ENCODE measurements at places on chromosomes 12 and 14.

GRCh38 chr12:125533434-125534029, 468.3 kb downstream of the AACS start:
- no peak for DNase-seq

- DNase-seq, result no peak
These were observed 133.0 kb downstream of the KIF26A start for GRCh38 chr14:104271391-104271790.

GRCh38 chr12:30440826-30441602, 254.7 kb downstream of the IPO8 start:
- DNase-seq, result no peak

DNA sequence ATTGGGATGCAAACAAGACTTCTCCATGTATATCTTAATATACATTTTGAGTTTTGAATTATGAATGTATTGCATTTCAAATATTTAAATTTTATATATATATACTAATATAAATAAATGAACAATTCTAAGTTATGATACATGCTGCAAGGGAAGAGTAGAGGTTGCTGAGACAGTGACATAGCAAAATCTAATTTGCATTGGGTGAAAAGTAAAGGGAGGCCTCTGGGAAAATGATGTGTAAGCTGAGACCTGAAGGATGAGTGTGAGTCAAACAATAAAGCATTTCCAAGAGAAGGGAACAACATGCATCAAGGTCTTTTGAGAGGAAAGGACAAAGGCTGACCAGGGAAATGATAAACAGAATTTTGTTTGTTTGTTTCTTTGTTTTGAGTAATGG, 62.9 kb upstream of the PTPRQ start:
- no peak for DNase-seq

DNA sequence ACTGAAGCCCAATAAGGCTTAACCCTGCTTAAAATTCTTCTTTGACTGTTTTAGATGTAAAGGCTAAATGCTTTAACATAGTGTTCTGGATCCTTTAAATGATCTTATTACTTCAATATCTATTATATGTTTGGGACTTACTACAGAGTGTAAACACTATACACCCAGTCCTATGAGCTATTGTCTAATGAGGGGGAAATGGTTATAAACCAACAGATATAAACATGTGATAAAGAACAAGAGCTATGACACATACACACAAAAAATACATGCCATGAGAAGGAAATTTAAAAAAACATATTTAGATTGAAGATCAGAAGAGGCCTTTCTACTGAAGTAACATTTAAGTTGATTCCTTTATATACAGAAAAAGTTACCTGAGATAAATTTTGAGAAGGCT, 505.1 kb downstream of the FOXG1 start:
- no peak for DNase-seq

- DNase-seq, result no peak
These were observed 386.0 kb downstream of the BCAT1 start for GRCh38 chr12:24562771-24563431.

- no peak for DNase-seq
These were observed 68.6 kb upstream of the GALNT9 start for GRCh38 chr12:132397934-132398385.

GRCh38 chr12:11767798-11768197, 118.3 kb downstream of the ETV6 start:
- no peak for DNase-seq

- DNase-seq, result no peak
These were observed 7.7 kb downstream of the TNFAIP2 start for GRCh38 chr14:103130965-103131364.

DNA sequence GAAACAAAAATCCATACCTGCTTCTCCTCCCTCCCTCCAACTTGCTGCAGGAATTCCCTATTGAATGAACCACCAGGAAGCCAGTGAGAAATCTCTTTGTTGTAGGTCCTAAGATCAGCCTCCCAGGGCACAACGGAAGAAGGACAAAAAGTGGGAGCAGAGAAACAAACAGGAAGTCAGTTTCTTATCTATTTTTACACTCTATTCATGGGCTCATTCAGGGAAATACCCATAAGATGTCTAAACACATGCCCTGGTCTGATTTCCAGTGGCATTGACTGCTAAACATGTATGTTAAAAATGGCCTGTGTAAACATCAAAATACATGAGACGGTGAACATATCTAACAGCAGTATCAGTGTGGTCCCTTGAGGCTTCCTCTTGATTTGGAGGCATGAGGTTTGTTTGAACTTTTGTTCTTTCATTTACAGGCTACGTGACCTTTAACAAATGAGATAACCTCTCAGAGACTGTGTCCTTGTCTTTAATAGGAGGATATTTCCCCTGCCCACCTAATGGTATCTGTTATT, 18.8 kb downstream of the GPR65 start:
- DNase-seq, result peak; percentile 25

- DNase-seq, result no peak
These were observed 3.8 kb upstream of the KRT86 start for GRCh38 chr12:52270541-52271070.

DNA sequence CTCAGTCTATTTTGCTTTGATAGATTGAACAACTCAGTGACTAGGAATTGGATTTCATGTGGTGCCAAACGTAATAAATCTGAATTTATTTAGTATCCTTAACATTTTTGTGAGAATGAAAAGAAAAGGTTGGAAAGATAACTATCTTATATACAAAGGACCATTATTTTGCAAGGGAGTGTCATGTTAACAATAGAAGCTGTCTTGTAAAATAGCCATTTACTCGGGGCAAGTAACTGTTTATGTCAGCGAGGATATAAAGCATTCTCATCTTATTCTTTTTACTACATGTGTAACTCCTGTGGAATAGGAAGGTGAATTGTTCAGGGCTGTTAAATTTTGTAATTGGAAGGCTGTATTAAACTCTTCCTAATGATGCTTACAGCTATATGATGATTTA, 5.9 kb downstream of the RERGL start:
- no peak for DNase-seq

GRCh38 chr12:69998922-69999321, 173.9 kb downstream of the MYRFL start:
- no peak for DNase-seq

GRCh38 chr14:94483071-94483451, 7.1 kb upstream of the SERPINA9 start:
- DNase-seq, result no peak

DNA sequence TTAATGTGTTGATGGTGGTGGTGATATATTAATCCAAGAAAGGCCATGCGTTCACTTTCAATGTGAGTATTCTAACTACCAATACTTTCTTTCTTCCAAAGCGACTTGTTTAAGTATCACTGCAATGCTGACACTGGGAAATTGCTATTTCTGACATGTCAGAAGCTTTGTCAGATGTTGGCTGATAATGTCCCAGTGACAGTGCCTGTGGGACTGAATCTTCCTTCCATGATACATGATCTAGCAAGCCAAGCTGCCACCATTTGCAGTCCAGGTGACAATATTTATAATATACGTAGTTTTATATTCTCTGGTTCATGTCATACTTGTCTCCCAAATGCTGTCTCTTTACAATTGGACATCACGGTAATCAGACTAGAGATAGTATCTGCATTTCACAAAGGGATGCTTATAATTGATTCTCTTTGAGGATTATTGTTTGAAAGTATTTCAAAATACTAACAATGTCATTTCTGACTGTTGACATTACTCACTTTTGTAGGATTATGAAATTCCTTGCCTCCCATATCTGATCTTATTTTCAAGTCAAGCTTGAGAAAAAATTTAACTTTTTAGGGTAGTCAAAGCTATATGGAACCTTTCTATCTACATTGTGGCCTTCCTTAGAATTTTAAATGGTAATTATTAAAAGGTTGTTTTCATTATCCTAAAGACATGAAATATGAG, 57.3 kb downstream of the KNTC1 start:
- DNase-seq, result no peak

GRCh38 chr14:84555493-84555892, 974.5 kb upstream of the FLRT2 start:
- no peak for DNase-seq

- DNase-seq, result no peak
These were observed 162.9 kb downstream of the ADGRD1 start for GRCh38 chr12:131116468-131117117.

DNA sequence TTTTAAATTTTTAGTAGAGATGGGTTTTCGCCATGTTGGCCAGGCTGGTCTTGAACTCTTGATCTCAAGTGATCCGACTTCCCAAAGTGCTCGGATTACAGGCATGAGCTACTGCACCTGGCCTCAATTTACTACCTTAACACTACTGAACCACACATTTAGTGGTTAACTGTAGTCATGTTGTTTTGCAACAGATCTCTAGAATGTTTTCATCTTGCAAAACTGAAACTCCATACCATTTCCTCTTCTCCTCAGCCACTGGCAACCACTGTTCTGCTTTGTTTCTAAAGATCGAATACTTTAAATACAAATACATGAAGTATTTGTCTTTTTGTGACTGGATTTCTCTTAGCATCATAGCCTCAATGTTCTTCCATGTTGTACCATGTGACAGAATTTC, 15.4 kb upstream of the SMCO2 start:
- no peak for DNase-seq

DNA sequence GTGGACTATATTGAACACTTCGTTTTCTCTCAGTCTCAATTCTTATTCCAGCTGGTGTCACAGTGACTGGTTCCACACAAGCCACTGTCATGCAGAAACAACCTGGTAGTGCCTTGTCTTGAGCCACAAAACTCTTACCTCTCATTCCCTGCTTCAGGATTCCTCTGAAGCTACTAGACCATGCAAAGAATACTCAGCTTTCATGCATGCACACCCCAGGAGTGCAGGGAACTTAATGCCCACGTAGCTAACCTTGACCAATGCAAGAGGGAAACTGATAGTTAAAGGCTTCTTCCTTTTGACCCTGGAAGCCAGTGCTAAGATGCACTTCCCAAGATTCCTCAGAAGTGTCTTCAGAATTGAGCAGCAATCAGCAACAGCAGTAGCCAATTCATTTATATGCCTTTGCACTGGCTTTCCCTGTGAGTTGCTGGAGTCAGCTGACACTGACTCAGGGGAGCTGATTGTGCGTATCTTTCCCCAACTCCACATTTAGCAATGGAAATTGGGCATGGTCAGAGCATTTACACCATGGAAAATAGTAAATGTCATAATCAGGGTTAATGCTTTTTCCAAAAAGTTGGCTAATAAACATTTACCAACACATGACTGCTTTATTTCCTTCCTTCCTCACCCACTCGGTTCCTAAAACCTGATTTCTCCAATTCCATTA, 113.6 kb upstream of the SLC35F4 start:
- DNase-seq, result no peak

DNA sequence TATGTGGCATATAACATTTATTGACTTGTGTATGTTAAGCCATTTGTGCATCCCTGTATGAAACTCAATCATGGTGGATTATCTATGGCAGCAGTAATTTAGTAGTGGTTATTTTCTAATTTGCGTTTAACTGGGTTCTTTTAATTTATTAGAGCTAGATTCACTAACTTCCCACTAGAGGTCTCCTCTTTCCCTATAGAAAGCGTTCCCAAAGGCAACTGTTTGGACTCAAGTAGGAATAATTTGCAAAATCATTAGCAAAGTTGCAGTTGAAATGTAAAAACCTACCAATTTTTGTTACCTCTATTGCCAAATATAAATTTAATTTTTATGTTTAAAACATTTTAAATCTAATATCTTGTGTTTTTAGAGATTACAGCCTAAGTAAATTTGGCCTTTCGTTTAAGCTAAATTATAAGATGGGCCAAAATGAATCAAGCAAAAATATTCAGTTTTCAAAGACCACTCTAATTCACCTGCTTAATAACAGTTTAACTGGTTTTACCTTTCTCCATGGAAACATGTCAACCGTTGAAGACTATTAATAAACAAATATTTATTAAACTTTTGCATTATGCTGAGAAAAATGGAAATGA, 6.0 kb downstream of the DMAC2L start:
- DNase-seq, result peak; percentile 7

- DNase-seq, result no peak
These were observed 34.6 kb upstream of the MIS18BP1 start for GRCh38 chr14:45287610-45288009.

- DNase-seq, result no peak
These were observed 112.5 kb downstream of the MED13L start for GRCh38 chr12:116165036-116165425.

DNA sequence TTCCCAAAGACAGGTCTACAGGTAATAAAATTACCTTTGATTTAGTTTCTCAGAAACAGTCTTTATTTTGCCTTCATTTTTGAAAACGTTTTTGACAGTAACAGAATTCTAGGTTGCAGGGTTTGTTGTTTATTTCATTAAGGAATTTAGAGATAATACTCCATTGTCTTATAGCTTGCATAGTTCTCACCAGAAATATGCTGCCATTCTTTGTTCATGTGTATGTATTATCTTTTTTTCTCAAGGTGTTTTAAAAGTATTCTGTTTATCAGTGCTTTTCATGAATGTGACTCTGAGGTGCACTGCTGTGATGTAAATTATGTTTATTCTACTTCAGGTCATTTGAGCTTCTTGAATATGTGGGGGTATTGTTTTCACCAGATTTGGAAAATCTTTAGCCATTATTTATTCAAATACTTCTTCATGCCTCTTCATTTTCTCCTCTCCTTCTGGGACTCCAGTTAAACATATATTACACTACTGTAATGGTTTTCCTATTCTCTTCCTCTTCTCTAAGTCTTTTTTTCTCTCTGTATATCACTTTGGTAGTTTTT, 32.7 kb downstream of the ZNF605 start:
- no peak for DNase-seq

GRCh38 chr12:29599381-29599780, 101.9 kb upstream of the OVCH1 start:
- DNase-seq, result no peak

GRCh38 chr12:17949558-17950141, 140.3 kb downstream of the RERGL start:
- no peak for DNase-seq

- no peak for DNase-seq
These were observed 211.1 kb downstream of the ALG10B start for GRCh38 chr12:38527631-38528030.

DNA sequence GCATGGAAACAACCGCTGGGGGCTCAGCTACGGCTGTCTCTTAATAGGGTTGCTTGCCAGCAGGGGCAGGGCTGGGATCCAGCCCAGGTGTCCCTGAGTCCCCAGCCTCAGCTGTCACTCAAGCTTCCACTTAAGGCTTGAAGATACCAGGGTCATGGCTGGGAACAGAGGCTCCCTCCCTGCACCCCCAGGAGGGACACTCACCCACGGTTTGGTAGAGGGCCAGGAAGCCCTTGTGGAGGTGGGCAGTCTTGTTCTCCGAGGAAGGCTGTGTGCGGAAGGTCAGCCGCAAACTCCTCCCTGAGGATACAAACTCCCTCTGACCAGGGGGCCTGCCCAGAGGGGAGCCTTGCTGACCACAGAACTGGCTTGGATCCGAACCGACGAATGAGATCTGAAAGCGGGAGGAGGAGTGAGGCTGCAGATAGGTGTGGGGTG, 7.3 kb downstream of the C1RL start:
- DNase-seq, result no peak

GRCh38 chr14:69992564-69992963, 113.3 kb downstream of the SMOC1 start:
- DNase-seq, result no peak

GRCh38 chr12:54708826-54709225, 60.7 kb upstream of the DCD start:
- no peak for DNase-seq
